ENCODE measurements at places on chromosomes 4 and X.
A peak's percentile ranks its signal among the peaks of the same experiment; 100 is the strongest.

- DNase-seq, result no peak
These were observed 775.4 kb downstream of the STPG2 start for GRCh38 chr4:97367878-97368277.

GRCh38 chrX:94721386-94721785 lies 1047.4 kb downstream of the FAM133A start:
- DNase-seq, result no peak

GRCh38 chr4:90718931-90719330 lies 591.7 kb downstream of the CCSER1 start:
- DNase-seq, result no peak

DNA sequence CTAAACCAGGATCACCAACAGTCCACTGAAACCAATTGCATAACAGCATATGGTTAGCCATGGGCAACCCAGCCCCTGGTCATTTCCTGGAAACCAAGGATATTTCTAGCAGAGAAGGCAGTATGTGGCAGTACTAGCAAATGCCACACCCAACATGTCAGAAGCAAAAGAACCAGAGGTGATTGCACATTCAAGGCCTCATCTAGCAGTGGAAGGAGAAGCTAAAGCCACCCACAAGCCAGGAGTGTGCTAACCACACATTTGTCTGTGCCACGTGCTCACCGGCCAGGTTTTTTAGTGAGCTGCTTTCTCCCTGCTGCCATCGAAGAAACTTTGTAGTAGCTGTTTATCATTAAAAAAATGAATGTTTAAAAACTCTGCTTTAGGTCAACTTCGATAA lies 42.0 kb downstream of the TEC start:
- peak; percentile 10 for DNase-seq

DNA sequence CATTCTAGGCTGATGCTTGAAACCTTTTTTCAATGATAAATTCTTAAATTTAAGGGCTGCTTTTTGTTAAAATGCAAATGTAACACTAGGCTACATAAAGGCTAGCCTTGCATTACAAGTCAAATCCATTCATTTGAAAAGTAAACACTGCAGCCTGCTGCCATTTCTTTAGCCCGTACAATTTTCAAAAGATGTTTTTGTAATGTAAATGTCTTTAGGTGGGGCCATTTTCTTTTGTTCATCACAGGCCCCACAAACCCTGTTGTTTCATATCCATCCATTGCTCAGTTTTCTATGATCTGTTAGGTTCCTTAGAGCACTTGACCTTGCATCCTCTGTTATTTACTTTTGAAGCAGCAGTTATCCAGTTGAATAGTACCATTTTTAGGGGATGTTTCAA lies 296.2 kb upstream of the AMOT start:
- no peak for DNase-seq

DNA sequence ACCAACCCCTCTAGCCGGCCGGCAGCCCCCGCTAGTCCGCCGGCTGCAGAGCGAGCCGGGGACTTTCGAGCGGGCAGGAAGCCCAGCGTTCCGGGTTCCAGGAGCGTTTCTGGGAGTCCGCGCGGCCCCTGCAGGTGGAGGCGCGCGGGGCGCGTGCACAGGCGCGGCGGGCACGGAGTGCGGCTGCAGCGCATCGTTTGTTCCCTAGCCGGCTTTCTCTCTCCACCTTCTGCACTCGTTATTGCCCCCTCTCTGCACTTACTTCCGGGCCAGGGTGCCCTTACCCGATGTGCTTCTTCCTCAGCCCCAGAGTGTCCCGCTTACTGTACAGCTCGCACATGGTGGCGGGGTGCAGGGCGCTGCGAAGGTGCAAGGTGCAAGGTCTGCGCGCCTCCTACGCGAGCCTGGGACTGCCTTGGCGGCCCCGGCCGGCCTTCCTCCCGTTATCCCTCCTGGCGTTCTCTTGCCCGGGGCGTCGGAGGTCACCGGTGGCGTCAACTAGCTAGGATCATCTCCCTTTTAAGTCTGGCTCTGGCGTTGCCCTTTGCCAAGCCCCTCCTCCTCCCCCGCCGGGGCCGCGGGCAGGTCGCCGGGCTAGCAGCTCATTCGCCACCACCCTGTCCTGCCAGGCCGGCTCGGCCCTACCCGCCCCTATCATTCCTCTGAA lies at the start of gene ETNPPL:
TSS of gene ETNPPL (minus strand) at position 495 of the 667 bp plus-strand sequence. CDS start at position 340, 155 bp downstream.
- peak; percentile 1 for DNase-seq

GRCh38 chrX:119880552-119881437 lies 9.2 kb downstream of the NDUFA1 start:
- DNase-seq, result peak; percentile 50

DNA sequence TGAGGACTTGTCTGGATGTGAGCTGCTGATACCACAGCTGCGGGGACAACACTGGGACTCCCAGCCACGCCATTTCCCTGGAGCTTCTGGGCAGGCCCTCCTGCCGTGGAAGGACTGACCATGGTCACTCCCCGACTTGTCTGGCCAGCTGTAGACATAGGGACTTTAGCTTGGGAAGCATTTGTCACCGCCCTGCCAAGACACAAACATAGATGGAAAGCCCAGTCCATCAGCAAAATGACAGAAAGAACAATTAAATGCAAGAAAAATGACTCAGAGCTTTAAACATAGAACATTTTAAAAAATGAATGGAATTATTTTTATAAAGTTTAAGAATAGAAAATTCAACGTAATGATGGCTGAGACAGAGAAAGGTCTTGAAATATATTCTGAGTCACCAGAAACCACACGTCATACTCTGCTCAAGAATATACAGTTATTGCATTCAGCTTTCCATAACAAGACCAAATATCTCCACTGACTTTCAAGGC lies 107.6 kb upstream of the CBR4 start:
- DNase-seq, result no peak

DNA sequence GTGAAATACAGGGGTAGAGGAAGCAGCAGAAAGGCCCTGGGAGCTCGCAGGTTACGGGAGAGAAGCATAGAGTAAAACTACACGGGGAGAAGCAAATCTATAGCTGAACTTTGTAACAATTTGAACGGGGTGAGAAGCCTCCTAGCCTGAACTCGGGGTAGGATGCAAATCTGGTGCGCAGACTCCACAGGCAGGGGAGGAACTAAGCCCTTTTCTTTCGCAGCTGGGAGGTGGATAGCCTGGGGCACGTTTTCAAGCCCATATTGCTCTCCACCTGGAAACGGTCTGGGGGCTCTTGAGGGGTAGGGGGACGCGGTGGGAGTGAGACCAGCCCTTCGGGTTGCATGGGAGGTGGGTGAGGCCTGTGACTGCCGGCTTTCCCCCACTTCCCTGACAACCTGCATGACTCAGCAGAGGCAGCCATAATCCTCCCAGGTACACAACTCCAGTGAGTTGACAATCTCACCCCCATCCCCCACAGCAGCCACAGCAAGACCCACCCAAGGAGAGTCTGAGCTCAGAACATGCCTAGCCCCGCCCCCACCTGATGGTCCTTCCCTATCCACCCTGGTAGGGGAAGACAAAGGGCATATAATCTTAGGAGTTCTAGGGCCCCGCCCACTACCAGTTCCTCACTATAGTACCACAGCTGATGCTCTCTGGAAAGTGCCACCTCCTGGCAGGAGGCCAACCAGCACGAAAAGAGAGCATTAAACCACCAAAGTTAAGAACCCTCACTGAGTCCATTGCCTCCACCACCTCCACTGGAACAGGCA lies 29.9 kb downstream of the SOWAHB start:
- DNase-seq, result no peak

GRCh38 chr4:174697202-174697601 lies 131.8 kb downstream of the GLRA3 start:
- DNase-seq, result no peak

- no peak for DNase-seq
These were observed 3.6 kb downstream of the SMIM10L2A start for GRCh38 chrX:135425026-135425965.

DNA sequence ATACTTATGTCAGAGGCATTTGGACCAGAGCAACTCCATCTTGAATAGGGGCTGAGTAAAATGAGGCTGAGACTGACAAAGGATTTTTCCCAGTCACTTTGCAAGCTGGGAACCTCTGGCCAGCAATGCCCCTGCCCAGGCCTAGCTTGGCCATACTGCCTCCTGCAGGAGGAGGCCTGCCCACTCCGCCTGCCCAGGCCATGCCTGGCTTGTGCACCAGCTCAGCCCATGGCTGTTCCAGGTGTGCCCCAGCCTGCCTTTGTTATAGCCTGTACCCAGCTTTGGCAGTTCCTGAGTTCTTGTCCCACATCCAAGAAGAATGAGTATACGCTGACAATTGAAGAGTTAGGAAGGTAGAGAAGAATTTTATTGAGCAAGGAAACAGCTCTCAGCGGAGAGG lies 176.1 kb downstream of the AASDH start:
- DNase-seq, result no peak

- no peak for DNase-seq
These were observed 1167.2 kb upstream of the PABPC4L start for GRCh38 chr4:135368831-135369230.

DNA sequence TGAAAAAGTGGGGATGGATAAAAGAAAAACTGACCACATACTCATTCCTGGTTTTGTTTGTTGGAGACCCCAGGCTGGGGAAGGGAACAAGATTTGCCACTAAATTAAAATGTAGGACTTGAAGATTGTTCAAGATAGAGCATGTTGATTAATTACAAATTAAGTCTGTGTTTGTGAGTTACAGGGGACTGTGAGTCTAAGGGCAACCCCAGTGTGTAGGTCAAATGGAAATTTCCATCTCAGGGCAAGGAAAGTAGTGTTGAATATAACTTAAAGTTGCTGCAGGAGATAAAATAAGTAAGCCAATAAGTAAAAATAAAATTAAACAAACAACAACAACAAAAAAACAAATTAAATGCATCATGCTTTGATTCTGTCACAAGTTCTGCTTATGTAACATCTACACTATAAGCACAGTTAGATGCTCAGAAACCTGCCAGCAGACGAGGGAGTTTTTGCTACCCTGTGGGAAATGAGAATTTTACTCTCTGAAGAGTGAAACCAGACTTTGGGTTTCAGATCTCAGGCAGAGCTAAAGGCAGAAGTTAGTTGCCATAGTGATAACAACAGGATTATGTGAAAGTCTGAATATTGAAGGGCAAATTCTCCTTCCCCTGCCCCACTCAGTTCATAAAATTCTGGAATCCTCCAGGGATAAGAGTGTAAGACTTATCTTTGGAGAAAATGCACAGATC lies 352.3 kb downstream of the GRXCR1 start:
- DNase-seq, result no peak

DNA sequence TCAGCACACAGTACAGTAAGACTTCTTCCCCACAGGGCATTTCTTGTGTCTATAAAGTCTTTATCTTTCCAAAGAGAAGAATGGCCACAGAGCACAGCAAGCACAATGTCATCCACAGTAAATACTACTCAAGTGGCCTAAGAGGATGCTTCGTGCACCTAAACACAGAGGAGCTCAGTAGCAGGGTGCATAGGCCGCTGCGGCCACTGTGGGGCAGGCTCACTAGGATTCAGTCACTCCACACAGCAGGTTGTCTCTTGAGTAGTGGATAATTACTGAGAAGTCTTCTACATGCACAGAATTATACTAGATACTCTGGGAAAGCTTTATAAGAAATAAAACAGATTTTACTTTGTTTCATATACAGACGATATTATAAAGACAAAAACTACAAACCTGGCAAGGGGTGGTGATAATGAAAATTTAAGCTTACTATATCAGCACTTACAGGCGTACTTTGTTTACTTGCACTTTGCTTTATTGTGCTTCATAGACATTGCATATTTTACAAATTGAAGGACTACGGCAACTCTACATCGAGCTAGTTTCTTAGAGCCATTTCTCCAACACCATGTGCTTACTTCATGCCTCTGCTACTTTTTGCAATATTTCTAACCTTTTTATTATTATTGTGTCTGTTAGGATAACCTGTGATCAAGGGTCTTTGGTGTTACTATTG lies 78.5 kb downstream of the PRDM5 start:
- no peak for DNase-seq

DNA sequence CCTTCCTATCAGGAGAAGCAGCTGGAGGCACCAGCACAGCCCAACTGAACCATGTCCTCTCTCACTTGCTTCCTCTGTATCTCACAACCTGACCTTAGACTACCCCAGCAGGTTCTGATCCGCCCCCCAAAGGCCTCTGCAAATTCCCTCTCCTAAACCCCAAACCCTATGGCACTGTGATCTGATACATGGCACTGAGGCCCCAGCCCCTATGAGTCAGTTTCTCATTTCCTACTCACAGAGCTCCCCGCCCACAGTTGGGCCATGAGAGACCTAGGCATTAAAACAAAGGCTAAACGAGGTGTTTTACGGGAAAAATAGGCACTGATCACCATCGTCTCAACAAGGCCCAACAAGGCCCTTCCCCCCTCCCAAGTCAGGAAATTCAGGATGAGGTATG lies 19.1 kb downstream of the SASH3 start:
- no peak for DNase-seq

GRCh38 chrX:68345025-68345424 lies 88.3 kb downstream of the OPHN1 start:
- DNase-seq, result no peak

- DNase-seq, result no peak
These were observed 225.0 kb upstream of the VCX start for GRCh38 chrX:7617994-7618393.

- DNase-seq, result no peak
These were observed 3.1 kb upstream of the MSX1 start for GRCh38 chr4:4856071-4857000.

GRCh38 chr4:71270901-71271300 lies 67.9 kb upstream of the SLC4A4 start:
- DNase-seq, result peak; percentile 12

DNA sequence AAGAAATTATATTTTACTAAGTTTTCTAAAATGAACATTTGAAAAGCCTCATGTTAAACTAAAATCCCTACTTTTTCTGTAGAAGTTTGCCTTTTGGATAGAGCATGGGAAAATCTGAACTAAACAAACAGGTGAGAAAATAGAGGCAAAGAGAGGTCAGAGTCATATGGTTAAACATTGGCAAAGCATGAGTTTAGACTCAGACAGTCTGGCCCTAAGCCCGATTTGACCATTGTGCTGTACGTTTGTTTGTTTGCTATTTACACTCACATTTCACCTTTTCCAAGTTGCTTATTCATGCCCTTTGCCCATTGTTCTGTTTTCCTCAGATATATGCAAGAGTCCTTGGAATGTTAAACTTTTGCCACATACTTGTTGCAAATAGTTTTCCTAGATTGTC lies 85.4 kb downstream of the TIGD2 start:
- no peak for DNase-seq

DNA sequence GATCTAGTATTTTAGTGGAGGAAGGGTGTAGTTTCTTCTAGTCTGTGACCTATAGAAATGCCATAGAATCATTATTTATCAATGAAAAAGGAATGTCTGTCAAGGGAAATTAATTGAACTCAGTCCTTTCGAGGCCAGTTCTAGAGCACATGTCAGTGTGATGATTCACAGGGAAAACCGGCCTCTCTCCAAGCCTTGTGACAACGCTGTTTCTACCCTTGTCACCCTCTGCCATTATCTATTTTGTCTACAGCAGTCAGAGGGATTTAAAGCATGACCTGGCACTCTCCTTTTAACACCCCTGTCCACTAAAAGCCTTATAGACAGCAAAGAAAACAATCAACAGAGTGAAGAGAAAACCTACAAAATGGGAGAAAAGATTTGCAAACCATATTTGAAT lies 119.8 kb downstream of the DRD5 start:
- no peak for DNase-seq

DNA sequence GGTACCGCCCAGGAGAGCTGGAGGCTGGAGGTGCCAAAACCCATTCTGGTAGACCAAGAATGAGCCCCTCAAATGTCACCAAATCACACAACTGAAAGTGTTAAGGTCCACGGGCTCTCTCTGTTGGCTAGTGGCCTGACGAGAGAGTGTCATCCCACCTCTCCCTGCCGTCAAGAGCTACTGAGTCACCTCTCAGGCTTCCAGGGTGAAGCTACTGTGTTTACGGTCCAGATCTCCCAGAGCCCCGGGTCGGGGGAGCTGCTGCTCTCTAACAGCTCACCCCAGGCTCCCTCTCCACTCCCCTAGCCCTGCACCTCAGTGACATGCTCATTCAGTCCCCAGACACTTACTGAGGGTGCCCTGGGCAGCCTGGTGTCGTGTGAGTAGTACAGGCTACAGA lies 59.2 kb downstream of the ADGRG2 start:
- no peak for DNase-seq

Measured in CD4-positive, alpha-beta T cell treated with Interleukin-1 beta for 1 hour (primary cell).